HFF-Myc (cell line): ENCODE measurements at places on chromosomes 1 and 21.

DNA sequence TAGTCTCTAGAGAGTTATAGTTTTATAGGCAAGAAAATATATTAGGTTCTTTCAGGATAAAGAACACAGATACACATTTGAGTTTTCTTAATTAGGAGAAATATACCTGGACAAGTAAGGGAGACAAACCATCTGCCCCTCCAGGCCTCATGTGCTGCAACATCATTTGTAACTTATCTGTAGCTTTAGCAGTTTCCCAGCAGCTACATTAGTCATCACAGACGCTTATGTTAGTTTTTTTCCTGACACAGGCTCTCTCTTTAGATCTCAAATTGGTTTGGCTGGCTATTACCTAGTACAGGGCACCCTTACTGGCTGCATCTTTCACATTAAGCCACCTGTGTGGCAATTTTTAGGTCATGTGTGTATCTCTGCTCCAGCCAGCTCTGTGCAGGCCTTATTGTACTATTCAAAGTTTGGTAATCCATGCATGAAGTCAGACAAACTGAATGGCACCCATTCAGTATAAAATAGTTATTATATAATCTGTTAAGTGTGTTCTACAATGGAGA, 25.9 kb downstream of the GNPAT start:
- no peak for DNase-seq

- no peak for DNase-seq
Measured at GRCh38 chr1:211738691-211739301, 63.4 kb upstream of the NEK2 start.

DNA sequence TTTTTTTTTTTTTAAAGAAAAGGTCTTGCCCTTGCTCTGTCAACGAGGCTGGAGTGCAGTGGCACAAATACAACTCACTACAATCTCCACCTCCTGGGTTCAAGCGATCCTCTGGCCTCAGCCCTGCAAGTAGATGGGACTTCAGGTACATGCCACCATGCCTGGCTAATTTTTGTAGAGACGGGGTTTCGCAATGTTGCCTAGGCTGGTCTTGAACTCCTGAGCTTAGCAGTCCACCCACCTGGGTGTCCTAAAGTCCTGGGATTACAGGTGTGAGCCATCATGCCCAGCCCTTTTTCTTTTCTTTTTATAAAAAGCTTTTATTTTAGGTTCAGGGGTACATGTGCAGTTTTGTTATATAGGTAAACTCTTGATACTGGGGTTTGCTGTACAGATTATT, 47.2 kb downstream of the TLR5 start:
- no peak for DNase-seq

DNA sequence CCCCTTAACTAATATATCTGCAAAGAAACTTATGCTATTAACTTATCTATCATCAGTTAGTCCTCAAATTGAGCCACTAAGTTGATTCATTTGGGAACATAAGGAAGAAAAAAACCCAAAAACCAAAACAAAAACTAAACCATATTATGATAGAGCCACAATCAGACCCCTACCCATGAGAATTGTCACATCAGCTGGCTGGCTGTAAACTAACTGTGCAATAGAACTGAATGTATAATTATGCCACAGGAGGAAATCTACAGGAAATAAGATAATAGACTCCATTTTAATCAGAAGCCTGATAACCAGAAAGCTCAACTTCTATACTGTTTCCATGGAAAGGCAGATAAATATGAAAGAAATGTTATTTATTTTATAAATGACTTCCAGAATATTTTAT, 110.0 kb downstream of the RGL1 start:
- DNase-seq, result no peak

- no peak for DNase-seq
Measured at GRCh38 chr1:209633335-209633997, 18.8 kb downstream of the LAMB3 start.

- DNase-seq, result no peak
Measured at GRCh38 chr21:18677632-18678031, 274.0 kb upstream of the TMPRSS15 start.

DNA sequence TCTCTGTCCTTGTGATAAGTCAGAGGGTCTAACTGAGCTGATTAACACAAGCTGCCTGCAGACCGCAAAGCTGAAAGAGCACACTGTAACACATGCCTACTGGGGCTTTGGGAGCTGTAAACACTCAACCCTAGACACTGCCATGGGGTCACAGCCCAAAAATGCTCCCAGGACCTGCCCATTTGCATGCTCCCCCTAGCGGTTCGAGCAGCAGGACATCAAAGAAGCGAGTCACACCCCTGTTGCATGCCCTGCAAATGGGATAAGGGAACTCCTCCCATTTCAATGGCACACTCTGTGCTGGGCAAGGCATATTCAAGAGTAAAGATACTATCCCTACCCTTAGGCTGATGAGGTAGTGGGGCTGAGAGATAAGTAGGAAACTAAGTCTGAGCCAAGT, 22.8 kb downstream of the LCE3E start:
- no peak for DNase-seq

DNA sequence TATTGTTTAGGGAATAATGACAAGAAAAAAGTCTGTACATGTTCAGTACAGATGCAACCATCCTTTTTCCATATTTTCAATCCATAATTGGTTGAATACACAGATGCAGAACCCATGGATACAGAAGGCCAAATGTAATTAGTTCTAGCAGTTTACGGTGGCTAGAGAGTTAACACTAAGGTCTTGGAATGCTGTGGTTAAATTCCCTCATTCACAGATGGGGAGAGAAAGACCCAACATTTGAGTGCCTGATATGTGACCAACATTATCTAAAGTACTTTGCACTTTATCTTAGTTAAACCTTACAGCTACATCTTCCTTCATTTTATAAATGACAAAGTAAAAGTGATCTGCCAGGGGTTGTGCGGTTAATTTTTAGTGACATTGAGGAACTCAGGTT, 5.3 kb downstream of the SCMH1 start:
- no peak for DNase-seq

DNA sequence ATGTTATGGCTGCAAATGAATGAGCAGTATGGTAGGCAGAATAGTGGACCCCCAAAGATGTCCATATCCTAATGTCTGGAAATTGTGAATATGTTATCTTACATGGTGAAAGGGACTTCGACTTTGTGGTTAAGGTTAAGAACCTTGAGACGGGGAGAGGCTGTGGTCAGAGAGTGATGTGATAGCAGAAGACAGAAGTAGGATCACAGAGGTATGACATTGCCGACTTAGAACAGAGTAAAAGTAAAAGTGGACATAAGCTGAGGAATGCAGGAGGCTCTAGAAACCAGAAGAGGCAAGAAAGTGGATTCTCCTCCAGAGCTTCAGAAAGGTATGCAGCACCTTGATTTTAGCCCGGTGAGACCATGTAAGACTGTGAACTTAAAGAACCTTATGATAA, 74.6 kb downstream of the CTH start:
- DNase-seq, result no peak

DNA sequence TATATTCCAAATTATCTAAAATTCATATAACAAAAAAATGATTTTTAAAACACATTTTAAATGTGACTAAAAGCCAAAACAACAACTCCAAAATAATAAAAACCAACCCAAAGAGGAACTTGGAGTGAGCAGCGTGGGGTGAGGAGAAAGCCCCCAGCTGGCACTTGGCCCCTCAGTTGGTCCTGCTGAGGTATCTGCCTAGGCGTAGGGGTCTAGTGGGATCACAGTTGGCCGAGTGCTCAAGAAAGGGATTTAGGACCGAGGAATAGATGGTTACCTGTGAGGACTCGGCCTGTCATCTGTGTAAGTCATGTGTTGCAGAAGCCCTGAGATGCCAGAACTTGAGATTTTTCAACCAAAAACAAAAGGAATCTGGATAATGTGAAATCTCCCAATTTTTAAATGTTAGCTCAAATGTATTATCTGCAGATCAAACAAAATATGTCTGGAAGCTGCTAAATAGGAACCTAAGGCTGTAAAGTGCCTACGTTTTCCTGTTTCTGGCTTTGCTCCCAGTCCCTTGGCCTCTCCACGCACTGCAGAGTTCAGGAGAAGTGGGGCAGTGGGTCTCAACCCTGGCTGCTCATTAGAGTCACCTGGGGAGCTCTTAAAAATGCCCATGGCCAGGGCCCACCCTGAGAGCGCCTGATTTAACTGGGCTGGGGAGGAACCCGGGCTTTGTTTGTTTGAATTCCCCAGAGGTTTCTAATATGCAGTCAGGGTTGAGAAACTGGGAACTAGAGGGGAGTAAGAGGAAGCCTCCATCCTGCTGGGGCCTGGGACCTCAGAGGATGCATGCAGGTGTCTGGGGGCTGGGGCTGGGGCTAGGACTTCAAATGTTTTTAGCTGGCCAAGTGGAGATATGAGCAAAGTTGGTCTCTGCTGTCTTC, 38.5 kb upstream of the LDLRAP1 start:
- DNase-seq, result no peak

- DNase-seq, result no peak
Measured at GRCh38 chr1:56374026-56374974, 205.1 kb downstream of the PLPP3 start.

DNA sequence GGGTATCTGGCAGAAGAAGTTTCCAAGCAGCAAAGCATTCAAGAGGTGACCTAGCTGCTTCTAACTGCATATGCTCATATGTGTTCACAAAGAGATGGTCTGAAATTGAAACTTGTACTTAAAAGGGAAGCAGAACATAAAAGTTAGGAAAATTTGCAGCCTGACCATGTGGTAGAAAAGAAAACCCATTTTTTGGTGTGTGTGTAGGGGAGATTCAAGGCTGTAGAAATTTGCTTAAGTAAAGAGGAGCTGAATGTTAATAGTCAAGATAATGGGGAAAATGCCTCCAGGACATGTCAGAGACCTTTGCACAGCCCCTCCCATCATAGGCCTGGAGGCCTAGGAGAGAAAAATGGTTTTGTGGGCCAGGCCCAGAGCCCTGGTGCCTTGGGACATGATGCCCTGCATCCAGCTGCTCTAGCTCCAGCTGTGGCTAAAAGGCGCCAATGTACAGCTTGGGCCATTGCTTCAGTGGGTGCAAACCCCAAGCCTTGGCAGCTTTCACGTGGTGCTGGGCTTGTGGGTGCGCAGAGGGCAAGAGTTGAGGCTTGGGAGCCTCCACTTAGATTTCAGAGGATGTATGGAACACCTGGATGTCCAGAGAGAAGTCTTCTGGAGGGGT, 54.9 kb downstream of the DHRS3 start:
- no peak for DNase-seq
